ENCODE measurements at places on chromosomes 6 and 20.
A peak's percentile ranks its signal among the peaks of the same experiment; 100 is the strongest.

- no peak for DNase-seq
Observed at GRCh38 chr20:50387996-50388332, 122.2 kb upstream of the PTPN1 start.

DNA sequence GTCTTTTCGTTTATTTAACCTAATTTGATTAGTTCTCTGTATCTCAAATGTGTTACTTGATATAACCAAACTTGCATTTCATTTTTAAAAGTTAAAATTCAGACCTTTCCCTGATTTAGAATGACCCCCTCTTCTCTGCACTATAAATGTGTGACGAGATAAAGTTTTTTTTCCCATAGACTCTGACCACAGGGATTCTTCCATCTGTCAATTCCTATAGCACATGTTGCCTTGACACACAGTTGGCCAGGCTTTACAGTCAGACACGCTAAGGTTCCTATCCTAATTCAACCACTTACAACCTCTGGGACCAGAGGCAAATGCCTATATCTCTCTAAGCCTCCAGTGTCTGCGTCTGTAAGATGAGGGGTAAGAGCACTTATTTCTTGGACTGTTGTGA, 40.6 kb downstream of the KCNS1 start:
- DNase-seq, result no peak

DNA sequence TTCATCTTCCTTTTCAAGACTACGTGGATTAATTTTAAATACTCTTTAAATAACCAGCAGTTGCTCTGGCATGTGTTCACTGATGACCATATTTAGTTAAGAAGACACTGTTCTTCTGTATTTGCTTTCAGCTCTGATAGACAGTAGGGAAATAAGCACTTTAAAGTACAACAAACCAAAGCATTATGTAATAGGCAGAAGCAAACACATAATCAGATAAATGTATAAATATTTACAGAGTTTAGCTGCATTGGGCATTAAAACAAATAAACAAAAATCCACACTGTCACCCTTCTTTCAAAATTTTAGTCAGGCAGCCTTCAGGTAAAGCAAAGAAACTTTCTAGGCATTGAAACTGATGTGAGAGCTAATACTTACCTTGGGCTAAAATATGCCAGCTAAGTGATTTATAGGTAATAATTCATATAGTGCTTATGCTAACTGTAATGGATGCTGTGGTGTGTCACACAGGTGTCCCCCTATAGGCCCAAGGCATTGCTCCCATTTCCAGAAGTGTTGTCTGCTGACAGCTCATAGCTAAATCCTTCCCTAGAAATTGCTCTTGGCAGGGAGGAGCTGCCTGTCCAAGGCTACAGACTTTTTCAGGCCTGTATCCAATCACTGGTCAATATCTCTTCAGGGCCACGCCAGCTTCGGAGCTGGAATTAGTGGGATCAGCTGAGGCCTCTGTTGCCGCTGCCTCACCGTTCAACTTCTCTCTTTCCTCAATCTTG, 111.5 kb upstream of the CITED2 start:
- no peak for DNase-seq

DNA sequence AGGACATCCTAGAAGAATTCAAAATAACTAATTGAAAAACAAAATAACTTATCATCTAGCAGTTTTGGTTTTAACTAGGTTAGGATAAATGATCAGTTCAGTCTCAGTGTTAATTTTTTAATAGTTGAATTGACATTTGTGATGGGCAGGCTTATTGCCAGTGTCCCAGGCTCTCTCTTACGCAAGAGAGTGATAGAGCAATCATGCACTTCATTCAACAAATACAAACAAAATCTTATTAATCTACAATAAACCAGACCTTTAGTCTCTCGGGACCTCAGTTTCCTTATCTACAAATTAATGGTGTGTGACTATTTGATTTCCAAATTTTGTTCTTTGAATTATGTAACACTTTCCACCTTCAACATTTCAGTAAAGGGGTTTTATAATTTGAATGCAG, 385.9 kb upstream of the JAG1 start:
- DNase-seq, result no peak

DNA sequence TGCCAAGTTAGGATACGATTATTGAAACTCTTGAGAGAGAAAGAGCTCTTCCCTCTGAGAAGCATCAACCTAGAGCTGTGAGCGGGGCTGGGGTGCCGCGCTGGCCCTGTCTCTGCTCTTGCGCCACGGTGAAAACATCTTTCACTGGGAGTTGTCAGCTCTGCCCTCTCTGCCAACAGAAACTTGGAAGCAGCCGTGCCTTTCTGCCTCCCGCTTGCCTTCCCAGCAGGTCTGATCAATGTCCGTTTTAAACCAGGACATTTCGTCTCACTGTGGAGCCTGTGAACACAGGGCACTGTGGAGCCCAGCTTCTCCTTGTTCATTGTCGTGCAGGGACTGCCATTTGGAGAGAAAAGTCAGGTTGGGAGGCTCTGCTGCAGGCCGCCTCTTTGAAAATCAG, 249.2 kb upstream of the PMEPA1 start:
- DNase-seq, result no peak

DNA sequence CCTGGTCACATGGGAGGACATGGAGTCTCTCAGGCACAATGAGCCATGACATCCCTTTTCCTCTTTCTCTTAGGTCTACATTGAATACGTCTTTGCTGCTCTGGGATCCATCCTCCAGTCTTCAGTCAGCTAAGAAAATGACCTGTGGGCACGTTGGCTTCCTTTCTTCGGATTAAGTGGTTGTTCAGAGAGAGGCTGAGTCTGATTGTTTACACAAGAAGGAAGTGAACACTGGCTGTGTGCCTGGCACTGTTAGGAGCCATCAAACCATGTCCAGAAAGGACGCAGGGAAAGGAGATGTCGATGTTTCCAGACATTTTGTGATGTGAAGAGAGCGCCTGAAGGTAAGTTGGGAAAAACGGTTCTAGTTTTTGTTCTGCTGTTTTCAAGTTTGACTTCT, 309.9 kb upstream of the CDYL start:
- no peak for DNase-seq

GRCh38 chr6:26365633-26365995, 616 bp downstream of the BTN3A2 start:
- no peak for DNase-seq

DNA sequence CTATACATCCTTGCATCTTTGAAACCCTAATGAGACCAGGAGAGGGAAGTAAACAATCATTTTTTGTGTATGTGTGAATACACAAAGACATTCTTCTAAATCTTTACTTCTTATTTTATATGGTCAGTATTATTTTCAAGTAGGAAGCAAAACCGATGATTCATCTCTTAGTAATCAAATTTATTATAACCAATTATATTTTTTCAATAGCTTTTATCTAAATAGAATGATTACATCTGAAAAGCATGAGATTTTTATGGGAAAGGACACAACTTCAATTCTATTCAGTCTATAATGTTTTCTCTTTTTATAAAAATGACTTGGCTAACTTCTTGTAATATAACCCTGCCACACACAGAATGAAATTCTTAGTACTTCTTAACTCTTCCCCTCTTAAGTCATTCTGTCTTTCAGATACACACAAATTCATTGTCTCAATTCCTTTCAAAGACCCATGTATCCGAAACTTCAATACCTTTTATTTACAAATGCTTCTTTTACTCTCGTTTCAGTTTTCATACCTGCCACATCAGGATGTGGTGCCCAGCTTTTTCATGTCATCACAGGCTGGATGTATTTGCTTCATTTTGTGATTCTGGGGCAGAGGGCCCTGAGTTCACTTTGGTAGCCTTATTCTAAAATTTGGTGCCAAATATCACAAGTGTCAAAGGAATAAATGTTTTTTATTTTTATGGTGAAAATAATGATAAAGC, 227.0 kb downstream of the PHF3 start:
- DNase-seq, result no peak

DNA sequence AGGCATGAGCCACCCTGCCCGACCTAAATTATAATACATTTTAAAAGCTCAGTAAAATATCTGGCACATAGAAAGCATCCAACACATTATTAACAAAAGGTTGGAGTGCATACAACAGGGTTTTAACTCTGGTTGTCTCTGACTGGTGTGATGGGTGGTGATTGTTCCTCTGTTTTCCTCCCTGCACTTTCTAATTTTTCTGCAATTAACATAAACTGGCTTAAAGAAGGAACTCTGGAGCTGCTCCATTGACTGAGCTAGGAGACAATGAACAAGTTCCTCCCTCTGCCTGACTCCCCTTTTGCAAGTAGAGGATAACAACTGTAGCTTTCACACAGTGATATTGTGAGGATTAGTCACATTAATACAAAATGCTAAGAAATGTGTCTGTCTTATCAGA, 48.5 kb upstream of the SIRPG start:
- no peak for DNase-seq

- DNase-seq, result no peak
Observed at GRCh38 chr6:139820210-139820609, 445.8 kb upstream of the CITED2 start.

- peak; percentile 68 for DNase-seq
Observed at GRCh38 chr6:80454197-80454596, 347.7 kb downstream of the BCKDHB start.

DNA sequence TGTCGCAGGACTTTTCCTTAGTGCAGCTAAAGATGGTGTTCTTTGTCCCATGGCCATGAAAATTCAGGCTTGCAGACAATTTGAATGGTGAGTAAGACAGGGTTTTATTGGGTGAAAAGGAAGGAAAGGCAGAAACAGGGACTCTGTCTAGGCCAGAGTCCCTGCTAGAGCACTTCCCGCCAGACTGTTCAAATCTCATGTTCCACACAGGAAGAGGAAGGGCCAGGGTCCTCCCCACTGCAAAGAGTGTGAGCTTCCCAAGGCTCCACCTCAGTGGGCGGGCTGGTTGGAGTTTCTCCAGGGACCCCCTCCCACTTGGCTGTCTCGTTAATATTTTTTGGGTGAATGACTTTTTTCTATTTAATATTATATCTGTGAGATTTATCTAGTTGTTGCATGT, 29.0 kb downstream of the COL19A1 start:
- DNase-seq, result no peak

GRCh38 chr20:24117383-24117782, 128.8 kb upstream of the GGTLC1 start:
- DNase-seq, result no peak

DNA sequence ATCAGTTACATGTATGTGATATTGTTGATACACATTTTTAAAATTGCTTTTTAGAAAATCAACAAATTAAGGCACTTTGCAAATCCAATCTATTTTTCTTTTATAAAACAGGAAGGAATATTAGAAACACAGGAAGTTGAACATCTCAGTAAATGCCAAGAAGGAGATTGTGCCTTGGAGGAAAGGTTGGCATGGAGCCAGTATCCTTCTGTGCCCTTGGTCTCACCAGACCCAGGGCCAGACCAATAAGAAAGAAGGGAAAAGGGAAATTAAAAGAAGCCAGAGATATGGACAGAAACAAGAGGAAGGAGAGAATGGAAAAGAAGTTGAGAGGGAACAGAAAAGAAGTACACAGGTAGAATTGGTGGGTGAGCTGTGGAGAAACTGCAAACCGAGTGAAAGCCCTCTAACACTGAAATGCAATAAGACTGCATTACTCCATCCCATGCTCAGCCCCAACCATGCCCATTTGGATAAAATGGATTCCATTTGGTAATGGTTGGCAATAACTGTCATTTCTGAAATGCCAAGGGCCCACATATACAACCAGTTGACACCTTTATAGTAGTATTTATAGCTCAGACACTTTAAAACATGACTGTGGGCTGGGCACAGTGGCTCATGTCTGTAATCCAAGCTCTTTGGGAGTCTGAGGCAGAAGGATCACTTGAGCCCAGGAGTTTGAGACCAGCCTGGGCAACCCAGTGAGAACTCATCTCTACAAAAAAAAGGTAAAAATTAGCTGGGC, 133.8 kb downstream of the GMPR start:
- DNase-seq, result no peak

DNA sequence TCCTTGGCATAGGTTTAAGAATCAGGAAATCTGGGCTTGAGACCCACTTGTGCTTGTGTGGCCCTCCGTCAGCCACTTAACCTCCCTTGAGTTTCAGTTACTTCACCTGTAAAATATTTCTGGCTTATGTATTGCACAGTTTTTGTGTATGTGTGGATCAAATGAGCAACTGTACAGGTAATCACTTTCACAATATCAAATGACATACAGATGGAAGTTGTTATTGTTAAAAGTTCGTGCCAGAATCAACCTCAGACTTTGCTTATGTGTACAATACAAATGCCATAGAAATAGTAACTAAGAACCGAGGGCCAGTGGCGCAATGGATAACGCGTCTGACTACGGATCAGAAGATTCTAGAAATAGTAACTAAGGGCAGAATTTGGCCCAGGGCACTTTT, 65.6 kb upstream of the KIF13A start:
- DNase-seq, result peak; percentile 88

DNA sequence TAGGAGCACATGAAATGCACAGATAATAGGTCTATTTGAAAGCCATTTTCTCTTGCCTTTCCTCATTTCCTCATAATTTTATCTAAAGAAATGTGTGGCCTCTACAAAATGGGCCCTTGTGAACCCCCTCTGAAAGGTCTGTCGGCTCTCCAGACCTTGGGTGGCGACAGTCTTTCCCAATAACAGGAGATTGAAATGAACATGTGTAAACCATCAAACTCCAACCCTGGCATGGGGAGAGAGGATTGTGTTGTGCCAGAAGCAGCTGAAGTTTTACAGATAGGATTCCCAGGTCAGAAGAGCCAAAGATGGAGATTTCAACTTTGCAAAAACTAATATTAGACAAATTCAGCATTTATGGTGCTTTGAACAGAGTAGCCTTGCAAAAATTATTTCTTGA, 277.1 kb upstream of the ECI2 start:
- no peak for DNase-seq

DNA sequence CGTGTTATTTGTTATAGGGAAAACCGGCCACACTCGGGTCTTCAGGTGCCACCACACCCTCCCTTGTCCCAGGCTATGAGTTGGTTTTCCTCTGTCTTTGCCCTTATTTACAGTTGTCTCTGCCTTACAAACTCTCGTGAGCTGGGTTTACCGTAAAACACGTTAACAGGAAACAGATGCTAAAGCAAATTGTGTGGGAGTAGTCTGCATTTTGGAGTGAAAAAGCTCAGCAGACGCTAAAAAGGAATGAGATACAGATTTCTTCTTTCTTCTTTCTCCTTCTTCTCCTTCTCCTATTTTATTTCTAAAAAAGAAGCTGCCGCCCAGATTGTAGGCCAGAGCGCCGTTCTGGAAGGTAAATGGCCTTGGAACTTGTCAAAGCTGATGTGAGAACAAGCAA, 51.9 kb downstream of the APCDD1L start:
- no peak for DNase-seq

GRCh38 chr6:56850626-56851025, 104.3 kb upstream of the BEND6 start:
- no peak for DNase-seq

DNA sequence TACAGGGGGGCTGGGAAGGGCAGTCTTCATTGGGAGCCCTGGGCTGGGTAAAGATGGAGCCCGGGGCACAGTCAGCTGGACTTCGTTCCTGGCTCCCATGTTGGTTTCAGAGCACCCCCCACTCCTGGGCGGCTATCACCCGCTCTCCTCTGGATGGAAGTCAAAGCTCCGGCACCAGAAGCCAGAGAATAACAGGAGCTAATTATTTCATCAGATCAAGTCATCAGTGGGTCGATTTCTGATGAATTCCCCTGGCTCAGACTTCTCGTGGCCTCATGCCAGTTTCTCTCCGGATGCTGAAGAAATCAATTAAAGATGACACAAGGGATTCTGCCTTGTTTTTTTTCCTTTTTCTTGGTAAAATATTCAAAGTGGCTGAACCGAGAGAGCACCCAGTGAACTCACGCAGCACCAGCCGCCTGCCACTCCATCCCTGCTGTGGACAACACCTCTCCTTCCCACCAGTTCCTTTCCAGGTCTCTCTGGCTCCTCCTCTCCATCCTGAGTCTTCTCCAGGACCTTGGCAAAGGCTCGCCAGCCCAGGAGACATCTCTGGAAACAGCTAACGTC, 22.5 kb downstream of the SULF2 start:
- no peak for DNase-seq

- DNase-seq, result peak; percentile 44
Observed at GRCh38 chr6:71510057-71510713, 221.6 kb downstream of the OGFRL1 start.

Data from AG09319 (cell line).